PC-9 (cell line): ENCODE measurements at places on chromosomes 6 and 20. TPM values are rescaled to one million over a fixed set of nuclear protein-coding genes. Genes with fewer than 3 reads are reported as not detected.

DNA sequence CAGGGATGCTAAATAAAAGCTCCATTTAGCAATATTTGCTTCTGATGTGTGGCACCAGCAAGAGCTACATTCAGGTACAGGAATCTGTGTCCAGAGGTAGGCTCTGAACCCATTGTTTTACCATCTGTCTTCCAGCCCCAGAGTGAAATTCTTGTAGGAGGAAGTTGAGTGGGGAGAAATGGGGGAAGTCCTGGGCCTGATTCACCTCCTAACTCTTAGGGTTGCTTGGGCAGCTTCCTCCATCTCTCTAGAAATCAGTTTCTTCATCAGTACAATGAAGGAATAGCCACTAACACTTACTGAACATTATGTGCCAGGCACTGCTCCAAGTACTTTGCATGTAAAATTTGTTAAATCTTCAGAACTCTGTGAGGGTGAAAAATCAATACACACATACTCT lies 35.1 kb upstream of the TSPYL1 start:
- H3K4me3 ChIP-seq: no peak overlapping the region
- no peak overlapping the region for H3K27ac ChIP-seq
- DNase-seq: no peak
- no peaks in the 10 kb centered on the region for H3K27me3 ChIP-seq

DNA sequence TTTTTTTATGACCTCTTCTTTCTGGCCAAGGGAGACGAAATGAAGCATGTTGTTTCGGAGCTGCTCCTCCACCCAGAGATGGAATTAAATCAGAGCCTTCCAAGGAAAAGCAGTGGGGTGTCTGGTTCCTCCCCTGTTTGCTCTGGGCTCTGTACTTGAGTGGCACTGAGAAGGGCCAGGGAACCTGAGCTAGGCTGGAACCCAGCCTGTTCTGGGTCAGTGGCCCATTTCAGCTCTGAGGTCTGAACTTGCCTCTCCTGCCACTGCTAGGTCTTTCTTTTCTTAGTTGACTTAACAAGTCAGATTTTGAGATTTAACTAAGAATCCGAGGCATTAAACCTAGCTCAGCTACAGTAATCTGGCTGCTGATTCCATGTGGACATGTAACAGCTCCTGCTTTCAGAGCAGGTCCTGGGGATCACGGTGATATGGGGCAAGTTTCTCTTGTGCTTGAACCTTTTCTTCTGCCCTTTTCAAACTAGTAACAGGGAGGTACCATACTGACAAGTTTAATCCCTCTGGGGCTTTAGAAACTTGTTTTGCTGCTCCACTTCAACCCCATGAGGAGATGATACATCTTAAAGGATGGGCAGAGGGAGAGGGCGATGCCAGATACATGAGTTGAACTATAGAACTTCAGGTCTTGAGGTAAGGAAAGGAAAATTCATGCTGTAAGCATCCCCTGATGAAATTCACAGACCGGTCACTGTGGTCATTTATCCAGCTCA lies 101.1 kb downstream of the SLC24A3 start:
- H3K4me1 ChIP-seq: no peaks in the 10 kb centered on the region
- no peak overlapping the region for H3K4me3 ChIP-seq
- no peak overlapping the region for H3K27ac ChIP-seq
- no peak for DNase-seq

- H3K4me3 ChIP-seq: no peak overlapping the region
- H3K36me3 ChIP-seq: no peaks in the 10 kb centered on the region
- no peaks in the 10 kb centered on the region for H3K4me1 ChIP-seq
- H3K27ac ChIP-seq: no peak overlapping the region
- no peak for DNase-seq
- H3K27me3 ChIP-seq: no peaks in the 10 kb centered on the region
Measured at GRCh38 chr6:38209371-38210260, 390.1 kb downstream of the ZFAND3 start.

DNA sequence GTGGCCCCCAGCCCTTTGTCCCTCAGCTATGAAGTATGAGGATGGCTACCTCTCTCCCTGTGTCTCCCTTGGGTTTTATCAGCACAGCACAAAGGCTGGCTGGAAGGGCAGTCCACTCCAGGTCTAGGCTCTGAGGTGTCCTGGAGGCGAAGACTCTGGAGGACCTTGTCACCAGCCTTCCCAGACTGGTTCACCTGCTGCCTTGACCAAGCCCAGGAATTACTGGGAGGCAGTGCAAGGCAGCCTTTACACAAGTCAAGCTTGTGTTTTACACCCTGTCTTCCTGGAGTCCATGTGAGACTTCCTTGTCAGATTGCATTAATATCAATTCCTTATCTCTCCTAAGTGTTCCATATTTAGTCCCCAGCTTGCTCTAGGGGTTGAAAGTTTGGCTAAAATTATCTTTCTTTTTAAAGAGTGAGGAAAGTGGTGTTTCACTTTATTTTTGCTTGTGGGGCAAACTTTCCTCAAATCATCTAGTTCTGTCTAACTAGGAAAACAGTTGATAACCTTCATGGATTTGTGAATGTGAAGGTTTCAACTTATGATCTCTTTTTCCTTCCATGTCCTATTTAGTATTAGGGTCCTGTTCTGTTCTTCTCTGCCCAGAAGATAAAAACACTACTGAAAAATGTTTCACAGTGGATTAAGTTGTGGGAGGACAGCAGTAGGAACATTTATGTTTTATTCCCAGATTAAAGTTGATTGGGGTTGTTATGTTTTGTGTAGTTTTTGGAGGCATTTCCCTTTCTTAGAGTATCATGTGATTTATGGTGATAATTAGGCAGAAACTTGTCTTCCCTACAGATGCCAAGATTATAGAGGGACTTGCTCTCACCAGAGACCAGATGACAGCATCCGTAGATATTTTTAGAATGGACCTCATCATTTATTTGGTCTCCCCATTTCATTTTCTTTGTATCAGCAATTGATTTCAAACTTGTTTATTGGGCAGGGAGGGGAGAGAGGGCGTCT lies 114.8 kb downstream of the FOXO3 start:
- no peak overlapping the region for H3K4me3 ChIP-seq
- peak overlapping the region; percentile 42 for H3K27ac ChIP-seq
- DNase-seq: no peak
- H3K36me3 ChIP-seq: peaks cover 34% of the 10 kb centered on the region; the same call in 1 of the 2 replicates
- H3K27me3 ChIP-seq: no peaks in the 10 kb centered on the region

DNA sequence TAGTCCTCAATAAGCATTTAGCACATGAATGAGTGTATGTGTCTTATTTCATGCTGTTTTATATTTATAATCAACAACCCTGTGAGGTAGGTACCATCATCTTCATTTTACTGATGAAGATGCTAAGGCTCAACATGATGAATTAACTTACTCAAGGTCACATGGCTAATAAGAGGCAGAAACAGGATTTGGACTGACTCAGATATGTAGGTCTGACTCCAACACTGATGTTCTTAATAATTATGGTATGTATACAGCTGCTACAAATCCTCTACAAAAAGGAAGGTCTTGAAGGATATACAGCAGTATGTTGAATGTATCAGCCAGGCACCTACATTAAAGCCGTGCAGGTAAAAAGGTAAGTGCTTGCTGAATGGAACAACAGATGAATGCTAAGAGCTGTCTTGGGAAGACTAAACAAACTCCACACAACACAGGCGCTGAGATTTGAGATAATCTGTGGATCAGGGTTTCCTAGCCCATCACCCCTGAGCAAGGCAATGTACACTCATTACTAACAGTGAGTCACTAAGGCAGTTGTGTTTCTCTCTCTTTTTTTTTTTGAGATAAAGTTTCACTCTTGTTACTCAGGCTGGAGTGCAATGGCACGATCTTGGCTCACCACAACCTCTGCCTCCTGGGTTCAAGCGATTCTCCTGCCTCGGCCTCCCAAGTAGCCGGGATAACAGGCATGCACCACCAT lies 31.9 kb downstream of the TTI1 start:
- H3K27ac ChIP-seq: no peak overlapping the region
- no peak overlapping the region for H3K4me3 ChIP-seq
- no peaks in the 10 kb centered on the region for H3K27me3 ChIP-seq
- no peaks in the 10 kb centered on the region for H3K4me1 ChIP-seq
- H3K36me3 ChIP-seq: peaks cover 9% of the 10 kb centered on the region

DNA sequence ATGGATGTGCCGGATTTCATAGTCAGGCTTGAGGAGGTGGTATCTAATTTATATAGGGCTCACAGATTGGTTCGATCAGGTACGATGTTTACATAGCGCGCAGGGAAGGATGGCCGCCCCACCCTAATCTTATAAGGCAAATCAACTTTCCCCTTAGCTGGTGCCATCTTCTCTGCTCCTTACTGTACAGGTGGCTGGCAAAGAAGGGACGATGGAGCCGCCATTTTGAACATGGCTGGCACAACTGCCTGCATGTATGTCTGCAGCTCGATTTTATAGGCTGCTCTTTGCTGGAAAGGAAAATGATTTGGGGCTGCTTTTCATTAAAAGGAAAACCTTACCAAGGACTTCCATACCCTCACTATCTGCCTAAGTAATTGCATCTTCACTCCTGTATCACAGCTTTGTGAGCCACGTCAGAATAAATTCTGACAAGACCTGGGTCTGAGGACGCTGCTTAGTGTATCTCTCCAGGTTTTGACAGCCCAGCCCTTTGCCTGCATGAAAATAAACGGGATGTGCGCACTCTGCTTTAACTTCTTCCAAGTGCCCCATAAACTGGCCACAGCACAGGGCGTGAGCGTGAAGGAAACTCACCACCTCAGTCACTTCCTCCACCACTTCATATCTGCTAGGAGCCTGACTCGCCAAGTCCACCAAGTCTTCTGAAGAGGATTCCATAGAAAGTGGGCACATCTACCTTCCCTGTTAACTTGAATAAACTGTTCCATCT lies 109.4 kb upstream of the ARMC2 start:
- DNase-seq: no peak
- H3K36me3 ChIP-seq: no peaks in the 10 kb centered on the region
- H3K4me3 ChIP-seq: peak overlapping the region; percentile 43; the same call in 1 of the 2 replicates
- H3K27me3 ChIP-seq: no peaks in the 10 kb centered on the region

DNA sequence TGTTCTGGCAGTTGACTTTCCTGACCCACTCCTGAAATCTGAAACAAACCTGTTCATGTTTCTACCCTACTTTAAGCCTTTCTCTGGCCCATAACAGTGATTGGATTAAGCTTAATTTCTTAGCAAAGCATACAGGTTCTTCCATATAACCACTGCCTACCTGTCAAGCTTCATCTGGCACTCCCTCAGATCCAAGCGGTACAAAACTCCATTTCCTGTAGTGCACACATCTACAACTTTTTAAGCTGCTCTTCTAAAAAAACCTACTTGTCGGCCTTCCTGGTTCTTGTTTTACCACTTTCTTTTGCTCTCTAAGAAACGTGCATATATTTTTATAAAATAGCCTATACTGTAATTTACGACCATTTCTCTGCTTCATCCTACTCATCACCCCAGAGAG lies 916 bp upstream of the PPP1R11 start:
- peak overlapping the region; percentile 38; the same call in 1 of the 2 replicates for H3K27ac ChIP-seq
- no peak for DNase-seq
- H3K4me1 ChIP-seq: peaks cover 25% of the 10 kb centered on the region
- H3K4me3 ChIP-seq: peak overlapping the region; percentile 81
- no peaks in the 10 kb centered on the region for H3K27me3 ChIP-seq

- no peak for DNase-seq
- H3K27ac ChIP-seq: no peak overlapping the region
- H3K27me3 ChIP-seq: no peaks in the 10 kb centered on the region
- no peak overlapping the region for H3K4me3 ChIP-seq
Measured at GRCh38 chr20:31638317-31638716, 605 bp downstream of the COX4I2 start.

DNA sequence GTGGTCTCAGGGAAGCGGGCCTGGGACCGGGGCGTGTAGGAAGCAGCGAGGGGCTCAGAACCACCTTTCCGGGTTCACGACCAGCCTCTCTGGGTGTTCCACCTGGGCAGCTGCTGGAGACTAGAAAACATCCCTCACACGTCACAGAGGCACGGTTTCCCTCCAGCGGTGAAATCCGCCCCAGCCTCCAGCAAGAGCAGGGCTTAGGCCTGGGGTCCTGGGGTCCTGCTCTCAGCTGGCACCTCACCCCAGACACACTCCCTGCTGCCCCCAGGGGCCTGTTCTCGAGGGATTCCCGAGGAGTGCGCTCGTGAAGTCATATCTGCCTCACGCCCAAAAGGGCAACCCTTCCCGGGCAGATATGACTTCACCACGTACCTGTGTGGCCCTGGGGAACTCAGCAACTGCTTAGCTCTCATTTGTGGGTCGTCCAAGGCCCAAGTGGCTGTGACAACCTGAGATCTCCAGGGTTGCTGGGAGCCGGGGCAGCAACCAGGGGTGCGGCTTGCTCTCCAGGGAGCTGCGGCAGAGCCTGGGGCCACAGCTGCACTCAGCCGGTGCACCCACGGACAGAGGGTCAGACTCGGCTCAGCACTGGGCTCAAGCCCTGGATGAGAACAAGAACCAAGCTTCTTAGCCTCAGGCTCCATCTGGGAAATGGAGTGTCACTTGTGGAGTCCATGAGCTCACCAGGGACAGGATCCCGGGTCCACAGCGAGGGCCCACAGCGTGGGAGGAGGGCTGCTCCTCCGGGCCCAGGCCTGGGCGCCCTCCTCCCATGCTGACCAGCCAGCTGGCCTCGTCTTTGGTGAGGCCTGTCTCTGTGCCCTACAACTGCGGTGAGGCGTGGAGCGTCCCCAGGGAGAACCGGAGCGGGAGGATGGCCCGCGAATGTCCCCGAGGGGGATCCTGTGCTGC lies 661 bp downstream of the FNDC11 start:
- H3K36me3 ChIP-seq: no peaks in the 10 kb centered on the region
- H3K4me3 ChIP-seq: peak overlapping the region; percentile 81; the same call in 1 of the 2 replicates
- no peak overlapping the region for H3K27ac ChIP-seq

- H3K4me3 ChIP-seq: no peak overlapping the region
- no peaks in the 10 kb centered on the region for H3K36me3 ChIP-seq
- no peaks in the 10 kb centered on the region for H3K4me1 ChIP-seq
Measured at GRCh38 chr6:157443066-157443800, 62.2 kb downstream of the ZDHHC14 start.

C6orf15 gene
- total RNA-seq: 21.1 and 21.6 TPM in 2 replicates

CYP39A1 gene
- 2.9 and 5.6 TPM in 2 replicates for total RNA-seq

CFAP206 gene
- total RNA-seq: 2.9 and 3.2 TPM in 2 replicates

PABPC1L gene
- 132 and 156 TPM in 2 replicates for total RNA-seq

KCNQ5 gene
- 0.20 and 1.2 TPM in 2 replicates for total RNA-seq

CST1 gene
- 0.76 TPM in 1 of 2 replicates, not detected in the other for total RNA-seq

FAM83C gene
- not detected in 2 replicates for total RNA-seq
